ENCODE measurements at places on chromosomes 5 and 9.

DNA sequence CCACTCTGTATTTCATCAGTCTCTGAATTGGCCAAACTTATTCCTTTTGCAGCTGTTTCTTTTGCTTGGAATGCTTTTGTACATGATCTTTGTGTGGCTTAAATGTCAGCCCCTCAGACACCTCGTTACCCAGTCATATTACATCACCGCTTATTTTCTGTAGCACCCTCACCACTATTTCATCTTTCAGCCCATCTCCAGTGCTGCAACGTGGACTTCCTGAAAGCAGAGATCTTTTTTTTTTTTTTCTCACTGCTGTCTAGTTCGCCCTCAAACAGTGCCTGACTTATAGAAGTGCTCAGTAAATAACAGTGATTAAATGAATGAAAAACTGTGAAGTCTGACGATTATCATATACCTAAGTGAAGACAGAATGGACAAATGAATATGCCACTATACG lies 835 bp downstream of the SRA1 start:
- no peak for DNase-seq

DNA sequence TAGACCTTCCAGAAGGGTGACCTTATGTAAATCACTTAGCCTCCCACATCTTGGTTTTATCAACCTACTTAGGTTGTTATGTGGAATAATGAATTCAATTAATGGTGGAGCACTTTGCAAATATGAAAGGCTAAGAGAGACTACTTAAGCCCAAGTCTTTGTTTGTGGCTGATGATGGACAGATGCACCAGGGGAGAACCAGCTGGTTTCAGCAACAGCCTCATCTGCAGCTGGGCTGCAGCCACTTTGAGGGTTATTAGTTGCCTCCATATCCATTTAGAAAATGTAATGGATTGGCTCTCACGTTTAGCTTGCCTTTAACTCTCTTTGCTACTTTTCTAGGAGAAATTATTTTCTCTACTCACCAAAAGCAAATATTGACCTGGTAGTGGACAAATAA lies 146.6 kb downstream of the ESM1 start:
- peak; percentile 0 for DNase-seq

- no peak for DNase-seq
Observed at GRCh38 chr5:100516285-100516684, 18.9 kb upstream of the FAM174A start.

GRCh38 chr9:118567861-118568260 lies 801.4 kb downstream of the BRINP1 start:
- no peak for DNase-seq

DNA sequence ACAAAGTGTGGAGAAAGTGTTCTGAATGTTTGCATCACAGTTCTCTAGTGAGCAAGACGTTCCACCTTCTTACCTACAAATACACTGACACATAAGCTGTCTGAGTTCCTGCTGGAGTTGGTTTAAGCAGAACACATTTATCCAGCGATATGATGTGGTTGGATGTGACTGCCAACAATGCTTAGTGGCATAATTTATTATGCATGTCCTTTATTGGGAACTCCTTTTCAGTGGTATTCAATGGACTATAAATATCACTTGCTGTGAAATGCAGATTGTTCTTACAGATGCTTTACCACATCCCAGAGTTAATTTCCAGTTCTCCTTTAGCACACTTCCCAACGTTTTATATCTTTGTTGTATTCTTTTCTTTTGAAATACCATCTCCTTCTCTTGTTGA lies 222.2 kb downstream of the LURAP1L start:
- no peak for DNase-seq

DNA sequence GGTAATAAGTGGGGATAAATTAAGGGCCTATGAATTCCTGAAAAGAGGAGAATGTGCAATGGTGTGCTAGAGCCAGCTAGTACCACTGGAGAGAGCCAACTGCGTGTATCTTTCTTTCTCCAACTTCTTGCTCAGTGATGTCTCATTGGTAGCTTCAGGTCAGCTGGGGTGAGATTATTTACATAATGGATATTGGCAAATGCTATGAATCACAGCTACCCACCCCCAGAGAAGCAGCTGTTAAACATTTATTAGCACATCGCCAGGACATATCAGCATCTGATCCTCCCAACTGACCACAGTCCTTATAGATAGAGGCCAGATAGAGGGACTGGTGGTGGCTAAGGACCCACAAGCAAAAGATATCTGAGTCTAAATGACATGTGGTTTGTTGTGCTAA lies 421.3 kb downstream of the ACTL7B start:
- DNase-seq, result no peak

DNA sequence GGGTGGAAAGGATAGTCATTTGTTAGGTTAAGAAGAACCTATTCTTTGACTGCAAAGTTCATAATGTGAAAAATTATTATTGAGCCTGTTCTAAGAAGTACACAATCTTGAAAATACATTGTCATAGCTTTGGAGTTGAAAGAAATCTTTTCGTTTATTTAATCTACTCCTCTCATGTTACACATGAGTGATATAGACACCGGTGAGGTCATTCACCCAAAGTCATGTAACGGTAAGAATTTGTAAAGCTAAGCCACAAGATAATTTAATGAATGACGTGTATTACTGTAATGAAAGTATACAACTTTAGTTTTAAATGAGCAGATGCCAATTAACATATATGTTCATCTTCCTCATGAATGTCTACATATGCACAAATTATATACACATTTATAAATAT lies 284.1 kb upstream of the PDE4D start:
- no peak for DNase-seq

DNA sequence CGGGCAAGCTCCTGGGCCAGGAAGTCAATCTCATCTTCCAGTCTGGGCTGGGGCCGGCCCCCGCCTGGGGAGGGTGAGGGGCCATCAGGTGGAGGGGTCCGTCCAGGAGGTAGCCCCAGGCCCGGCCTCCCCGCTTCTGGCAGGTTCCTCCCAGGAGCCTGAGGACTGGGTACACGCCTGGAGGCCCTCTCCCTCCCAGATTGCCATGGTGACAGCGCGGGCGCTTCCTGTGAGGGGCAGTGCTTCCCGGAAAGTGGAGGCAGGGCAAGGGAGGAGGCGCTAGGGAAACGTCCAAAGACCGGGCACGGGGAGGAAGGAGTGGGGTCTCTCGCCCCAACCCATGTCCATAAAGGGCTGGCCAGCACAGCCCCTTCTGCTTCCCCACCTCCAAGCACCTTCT lies 4.9 kb downstream of the NPDC1 start:
- DNase-seq, result no peak

- no peak for DNase-seq
Observed at GRCh38 chr5:55438998-55439397, 95.8 kb downstream of the PLPP1 start.

- DNase-seq, result no peak
Observed at GRCh38 chr5:41087461-41087860, 16.3 kb upstream of the MROH2B start.

DNA sequence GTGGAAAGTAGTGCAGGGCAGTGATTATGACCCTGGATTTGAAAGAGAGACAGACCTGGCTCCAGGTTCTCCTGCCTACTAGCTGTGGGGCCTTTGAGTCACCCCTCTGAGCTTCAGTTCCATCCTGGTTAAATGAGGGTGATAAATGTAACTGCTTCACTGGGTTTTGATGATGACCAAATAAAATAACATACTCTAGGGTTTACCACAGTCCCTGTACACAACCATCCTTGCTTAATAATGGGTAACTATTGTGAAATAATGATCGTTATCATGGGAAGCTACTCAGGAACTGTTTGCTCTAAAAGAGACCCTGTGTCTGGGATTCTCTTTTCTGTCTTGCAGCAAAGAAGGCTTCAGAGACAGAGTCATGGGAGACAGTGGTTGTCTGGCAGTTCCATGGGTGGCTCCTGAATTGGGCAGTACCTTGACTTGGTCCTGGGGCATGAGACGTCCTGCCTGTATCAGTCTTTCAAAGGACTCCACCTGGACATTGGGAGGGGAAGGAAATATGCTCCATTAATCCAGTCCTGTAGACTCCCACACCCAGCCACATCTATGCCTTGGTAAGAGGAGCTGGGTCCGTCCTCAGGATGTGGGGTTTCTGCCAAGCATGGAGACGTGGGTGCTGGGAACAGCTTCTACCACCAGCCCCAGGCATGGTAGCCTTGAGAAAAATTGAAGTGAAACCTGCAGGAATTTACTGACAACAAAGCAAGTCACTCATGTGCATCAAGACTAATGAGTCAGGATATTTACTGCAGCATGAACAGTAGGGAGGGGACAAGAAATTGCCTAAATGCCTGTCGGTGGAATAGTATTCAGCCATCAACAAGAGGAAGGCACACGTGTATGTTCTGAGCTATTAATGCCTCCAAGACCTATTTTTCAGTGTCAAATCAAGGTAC lies 23.4 kb downstream of the AKNA start:
- no peak for DNase-seq

- no peak for DNase-seq
Observed at GRCh38 chr5:68644971-68645370, 429.4 kb downstream of the PIK3R1 start.

DNA sequence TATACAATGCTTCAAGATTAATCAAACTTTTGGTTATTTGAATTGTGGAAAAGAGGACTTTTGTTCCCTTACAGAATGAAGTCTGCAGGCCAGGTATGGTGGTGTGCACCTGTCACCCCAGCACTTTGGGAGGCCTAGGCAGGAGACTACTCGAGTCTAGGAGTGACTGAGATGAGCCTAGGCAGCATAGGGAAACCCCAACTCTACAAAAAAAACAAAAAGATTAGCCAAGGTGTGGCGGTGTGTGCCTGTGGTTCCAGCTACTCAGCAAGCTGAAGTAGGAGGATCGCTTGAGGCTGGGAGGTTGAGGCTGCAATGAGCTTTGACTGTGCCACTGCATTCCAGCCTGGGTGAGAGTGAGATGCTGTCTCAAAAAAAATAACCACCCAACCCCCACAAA lies 9.3 kb downstream of the CCNH start:
- DNase-seq, result no peak

GRCh38 chr5:62197697-62198096 lies 108.3 kb upstream of the KIF2A start:
- DNase-seq, result no peak

DNA sequence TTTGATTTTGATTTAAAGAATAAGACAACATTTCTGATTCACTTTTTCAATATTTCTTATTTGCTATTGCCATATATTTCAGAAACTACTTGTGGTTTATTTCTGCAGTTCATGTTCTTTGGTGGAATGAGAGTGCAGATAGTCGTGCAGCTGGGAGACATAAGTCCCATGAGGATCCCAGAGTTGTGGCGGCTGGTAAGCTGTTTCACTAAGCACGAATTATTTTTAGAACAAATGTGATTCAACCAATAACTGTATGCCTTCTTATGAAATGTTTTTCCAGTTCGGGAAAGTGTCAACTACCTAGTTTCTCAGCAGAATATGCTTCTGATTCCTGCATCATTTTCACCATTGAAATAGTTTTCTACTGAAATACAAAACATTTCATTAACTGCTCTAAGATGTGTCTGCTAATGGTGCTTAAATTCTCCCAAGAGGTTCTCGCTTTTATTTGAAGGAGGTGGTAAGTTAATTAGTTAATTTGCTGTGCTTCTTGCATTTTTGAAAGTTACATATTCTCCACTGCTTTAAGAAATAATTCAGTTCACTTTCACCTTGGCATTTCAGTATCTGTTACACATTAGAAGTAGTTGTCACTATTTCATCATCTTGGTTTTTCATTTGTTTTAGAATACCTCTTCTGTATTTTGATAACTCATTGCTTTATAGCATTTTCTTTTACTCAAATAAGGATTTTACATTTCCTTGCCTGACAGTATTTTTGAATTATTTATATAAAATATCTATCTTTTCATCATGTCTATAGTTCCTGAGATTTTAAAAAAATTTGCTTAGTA lies 9.0 kb downstream of the NIPSNAP3B start:
- DNase-seq, result no peak

- no peak for DNase-seq
Observed at GRCh38 chr9:17783227-17783626, 204.4 kb downstream of the SH3GL2 start.

GRCh38 chr9:84501587-84501986 lies 161.0 kb upstream of the SLC28A3 start:
- no peak for DNase-seq

DNA sequence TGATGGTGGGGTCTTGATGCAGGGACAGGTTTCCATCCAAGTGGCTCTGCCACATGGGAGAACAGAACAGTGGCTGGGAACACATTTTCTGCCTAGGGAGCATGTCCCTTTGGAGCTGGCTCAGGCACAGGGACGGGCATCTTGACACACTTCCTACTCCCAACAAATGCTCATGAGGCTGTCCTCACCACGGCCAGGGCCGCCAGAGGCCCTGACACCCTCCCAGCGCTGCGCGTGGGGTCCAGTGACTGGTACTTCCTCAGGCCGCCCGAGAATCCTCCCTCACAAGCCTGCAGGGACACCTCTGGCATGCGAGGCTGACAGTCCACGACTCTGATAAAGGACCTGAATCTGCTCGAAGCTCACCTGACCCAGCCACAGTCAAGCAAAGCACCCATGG lies 61.0 kb upstream of the SARDH start:
- DNase-seq, result no peak

GRCh38 chr5:133878236-133878555 lies 90.2 kb downstream of the C5orf15 start:
- DNase-seq, result no peak

- no peak for DNase-seq
Observed at GRCh38 chr9:105444130-105444529, 3.7 kb upstream of the FSD1L start.

GRCh38 chr9:112110777-112111113 lies 64.4 kb downstream of the SUSD1 start:
- no peak for DNase-seq

DNA sequence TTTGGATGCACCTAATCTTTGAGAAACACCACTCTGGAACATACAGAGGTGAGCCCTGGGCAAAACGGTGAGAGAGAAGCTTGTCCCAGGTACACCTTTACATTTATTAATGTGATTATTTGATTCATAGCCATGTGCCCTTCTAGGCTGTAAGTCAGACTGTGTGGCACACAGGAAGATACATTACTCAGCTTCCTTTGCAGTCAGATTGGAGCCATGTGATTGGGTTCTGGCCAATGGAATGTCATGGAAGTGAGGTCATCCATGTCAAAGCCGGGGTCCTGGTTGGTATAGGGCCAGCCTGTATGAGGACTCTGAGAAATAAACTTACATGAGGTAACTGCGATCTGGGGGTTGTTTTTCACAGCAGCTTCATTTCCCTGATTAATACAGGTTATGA lies 106.8 kb upstream of the CD180 start:
- DNase-seq, result no peak

DNA sequence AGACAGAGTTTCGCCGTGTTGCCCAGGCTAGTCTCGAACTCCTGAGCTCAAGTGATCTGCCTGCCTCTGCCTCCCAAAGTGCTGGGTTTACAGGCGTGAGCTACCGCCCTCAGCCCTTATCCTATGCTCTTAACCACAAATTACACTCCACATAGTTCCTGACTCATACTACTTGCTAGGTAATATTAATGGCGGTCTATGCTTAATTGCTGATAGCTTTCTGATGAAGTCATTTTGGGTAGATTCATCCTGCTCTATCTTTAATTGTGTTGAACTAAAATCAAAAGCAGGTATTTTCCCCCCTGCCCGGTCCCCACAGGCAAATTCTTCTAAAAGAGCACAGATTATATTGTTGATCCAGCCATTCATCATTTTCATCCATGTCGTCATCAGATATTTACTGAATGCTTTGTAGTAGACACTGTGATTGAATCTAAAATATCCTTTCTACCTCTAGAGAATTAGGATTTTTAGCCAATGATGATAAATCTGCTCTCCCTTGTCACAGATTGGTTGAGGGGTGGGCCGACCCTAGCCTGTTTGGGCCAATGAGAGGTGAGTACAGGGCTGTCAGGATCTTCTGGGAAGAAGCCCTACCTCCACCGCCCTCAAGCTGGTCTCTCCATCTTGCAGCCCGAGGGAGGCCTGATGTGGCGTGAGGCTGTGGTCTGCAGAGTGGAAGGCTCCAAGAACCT lies 144.8 kb downstream of the NR3C1 start:
- DNase-seq, result no peak

Measured in NCI-H1930 (cell line).